ENCODE measurements at places on chromosomes 7 and 10.

GRCh38 chr10:84765656-84766055 lies 437.3 kb downstream of the CCSER2 start:
- no peak for DNase-seq

DNA sequence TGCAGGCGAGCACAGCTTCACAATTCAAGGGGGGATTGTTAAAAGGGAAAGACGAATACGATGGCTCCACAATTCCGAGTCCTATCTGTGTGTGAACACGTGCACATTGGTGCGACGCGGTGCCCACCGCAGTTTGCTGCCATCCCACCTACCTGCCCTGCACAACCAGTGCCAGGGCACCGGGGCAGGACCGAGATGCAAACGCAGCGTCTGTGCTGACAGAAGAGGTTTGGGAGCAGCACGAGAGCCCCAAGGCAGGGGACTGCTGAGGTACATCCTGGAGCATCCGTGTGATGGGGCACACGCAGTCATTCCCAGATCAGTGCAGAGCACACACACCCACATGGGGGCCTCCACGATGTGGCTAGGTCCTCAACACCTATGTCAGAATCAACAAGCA lies 221.3 kb downstream of the DNAJB6 start:
- DNase-seq, result no peak

GRCh38 chr7:136687693-136688322 lies 180.6 kb upstream of the CHRM2 start:
- no peak for DNase-seq

GRCh38 chr10:47013507-47014154 lies 102.4 kb downstream of the PTPN20 start:
- DNase-seq, result no peak

DNA sequence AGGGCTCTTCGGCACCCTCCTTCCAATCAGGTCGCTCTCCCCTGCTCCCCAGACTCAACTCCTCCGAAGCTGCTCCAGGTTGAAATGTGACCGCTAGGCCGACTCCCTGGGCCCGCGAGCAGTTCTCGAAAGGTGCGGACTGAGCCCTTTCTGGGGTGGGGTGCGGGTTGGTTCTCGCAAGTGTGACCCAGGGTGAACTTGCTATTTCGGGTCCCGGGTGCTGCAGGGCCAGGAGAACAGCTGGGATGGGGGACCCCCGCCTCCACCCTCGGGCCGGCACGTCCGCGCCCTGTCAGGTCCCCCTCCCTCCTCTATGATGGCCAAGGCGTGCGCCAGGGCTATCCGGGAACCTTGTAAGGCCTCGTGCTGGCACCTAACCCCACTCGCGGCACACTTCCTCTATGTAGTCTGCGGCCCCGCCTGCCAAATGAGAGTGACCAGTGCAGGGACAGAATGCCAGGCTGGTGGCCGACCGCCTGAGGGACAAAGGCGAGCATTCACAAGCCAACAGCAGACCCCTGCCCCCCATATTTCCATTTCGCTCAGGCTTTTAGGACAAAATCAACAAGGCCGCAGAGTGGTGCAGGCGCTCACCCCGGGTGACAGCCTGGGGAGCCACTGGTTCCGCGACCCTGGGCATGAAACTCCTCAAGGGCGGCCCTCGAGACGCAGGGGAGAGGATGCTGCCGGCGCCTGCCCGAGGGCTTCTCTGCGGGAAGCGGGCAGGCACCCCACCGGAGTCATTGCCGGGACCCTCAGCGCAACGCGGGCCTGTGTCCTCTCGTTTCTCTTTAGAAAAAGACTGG lies 13.7 kb upstream of the HOXA13 start:
- DNase-seq, result no peak

DNA sequence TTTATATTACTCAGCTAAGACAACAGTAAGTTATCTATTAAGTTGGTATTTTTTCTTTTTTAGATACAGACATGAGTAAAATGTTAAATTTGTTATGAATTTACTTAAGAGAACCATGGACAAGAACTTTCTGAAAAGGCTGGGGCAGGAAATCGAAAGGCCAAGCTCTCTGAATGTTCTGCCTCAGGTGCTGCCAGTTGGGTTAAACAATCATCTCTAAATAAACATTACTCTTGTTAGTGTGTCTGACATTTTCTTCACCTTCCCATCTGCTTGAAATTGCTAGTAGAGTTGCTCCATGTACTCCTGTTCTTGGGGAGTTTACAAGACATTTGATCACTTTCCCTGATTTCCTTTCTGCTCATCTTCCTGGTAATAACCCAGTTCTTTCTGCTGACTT lies 87.5 kb downstream of the ANKRD7 start:
- DNase-seq, result no peak

GRCh38 chr7:37538945-37539344 lies 90.3 kb upstream of the ELMO1 start:
- no peak for DNase-seq

DNA sequence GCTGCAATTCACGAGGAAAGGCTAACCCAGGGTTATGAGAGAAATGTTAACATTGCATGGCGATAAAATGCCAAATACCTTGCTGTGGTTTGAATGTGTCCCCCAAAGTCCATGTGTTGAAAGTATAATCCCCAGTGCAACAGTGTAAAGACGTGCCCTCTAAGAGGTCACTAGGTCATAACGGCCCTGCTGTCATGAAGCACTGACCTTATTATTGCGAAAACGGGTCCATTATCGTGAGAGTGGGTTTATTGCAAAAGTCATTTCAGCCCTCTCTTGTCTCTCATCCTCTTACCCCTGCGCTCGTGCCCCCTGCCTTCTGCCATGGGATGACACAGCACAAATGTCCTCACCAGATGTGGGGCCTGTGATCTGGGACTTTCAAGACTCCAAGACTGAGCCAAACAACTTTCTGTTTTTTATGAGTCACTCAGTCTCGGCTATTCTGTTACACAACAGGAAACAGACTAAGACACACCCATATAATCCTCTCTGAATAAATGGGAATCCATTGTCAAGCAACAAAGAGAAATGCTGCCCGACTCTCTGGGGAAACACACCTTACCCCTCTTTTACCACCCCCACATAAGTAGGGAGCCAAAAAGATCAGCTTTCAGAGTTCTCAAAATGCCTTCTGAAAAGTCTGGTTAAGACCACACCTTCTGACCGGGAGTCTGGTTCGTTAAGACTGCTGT lies 73.1 kb upstream of the UCN3 start:
- peak; percentile 84 for DNase-seq

- no peak for DNase-seq
Measured at GRCh38 chr7:124440081-124440480, 325.5 kb downstream of the GPR37 start.

GRCh38 chr7:141992156-141992555 lies 3.5 kb upstream of the MGAM start:
- no peak for DNase-seq

GRCh38 chr10:132479024-132479602 lies 58.5 kb upstream of the INPP5A start:
- no peak for DNase-seq

- DNase-seq, result no peak
Measured at GRCh38 chr10:73959484-73960243, 38.3 kb upstream of the VCL start.

- DNase-seq, result no peak
Measured at GRCh38 chr7:55019191-55019690, 424 bp downstream of the EGFR start.

GRCh38 chr10:15791816-15792524 lies 68.3 kb downstream of the MINDY3 start:
- DNase-seq, result no peak

GRCh38 chr7:91457208-91457607 lies 193.0 kb downstream of the FZD1 start:
- DNase-seq, result no peak

DNA sequence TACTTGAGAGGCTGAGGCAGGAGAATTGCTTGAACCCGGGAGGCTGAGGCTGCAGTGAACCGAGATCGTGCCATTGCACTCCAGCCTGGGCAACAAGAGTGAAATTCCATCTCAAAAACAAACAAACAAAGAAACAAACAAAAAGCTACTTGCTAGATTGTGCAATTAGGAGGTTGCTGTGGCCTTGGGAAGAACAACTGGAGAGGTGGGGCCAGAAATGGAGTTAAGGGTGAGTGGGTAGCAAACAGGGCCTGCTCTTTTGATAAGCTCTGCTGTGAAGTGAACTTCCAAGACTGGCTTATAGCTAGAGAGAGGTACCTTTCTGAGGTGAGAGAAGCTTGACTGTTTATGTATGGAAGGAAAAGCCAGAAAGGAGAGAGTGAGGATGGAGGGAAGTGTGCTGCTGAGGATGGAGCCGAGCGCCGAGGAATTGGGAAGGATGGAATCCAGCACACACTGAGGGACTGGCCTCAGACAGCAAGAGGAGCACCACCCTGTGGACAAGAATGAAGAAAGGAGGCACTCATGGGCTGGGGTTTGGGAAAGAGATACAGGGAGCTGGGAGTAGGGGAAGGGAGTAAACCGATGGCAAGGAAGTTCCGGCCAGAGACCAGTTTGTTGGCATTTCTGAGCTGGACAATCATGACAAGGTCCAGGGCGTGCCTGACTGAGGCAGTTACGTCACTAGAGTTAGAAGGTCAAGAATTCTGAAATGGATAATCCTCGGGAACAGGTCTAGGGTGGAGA lies 7.0 kb upstream of the RPEL1 start:
- no peak for DNase-seq

DNA sequence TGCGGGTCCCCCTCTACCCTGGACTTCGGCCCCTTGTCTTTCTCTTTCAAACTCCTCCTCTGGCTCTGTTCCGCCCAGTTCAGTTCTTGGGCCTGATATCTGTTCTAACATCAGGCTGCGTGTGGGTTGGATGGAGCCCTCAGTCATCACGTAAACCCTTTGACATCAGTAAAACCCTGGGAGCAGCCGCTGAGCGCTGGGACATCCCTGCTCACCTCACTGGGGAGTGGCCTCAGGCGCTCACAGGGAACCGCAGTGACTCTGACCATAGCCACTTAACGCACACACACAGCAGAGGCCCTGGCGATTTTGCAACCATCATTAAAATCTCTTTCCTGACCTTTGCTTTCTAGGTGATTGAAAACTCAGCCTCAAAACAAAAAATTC lies 113.3 kb downstream of the CYTH3 start:
- no peak for DNase-seq

GRCh38 chr10:2038036-2038435 lies 300.7 kb upstream of the ADARB2 start:
- no peak for DNase-seq

GRCh38 chr10:44297963-44298362 lies 86.9 kb downstream of the CXCL12 start:
- DNase-seq, result no peak

DNA sequence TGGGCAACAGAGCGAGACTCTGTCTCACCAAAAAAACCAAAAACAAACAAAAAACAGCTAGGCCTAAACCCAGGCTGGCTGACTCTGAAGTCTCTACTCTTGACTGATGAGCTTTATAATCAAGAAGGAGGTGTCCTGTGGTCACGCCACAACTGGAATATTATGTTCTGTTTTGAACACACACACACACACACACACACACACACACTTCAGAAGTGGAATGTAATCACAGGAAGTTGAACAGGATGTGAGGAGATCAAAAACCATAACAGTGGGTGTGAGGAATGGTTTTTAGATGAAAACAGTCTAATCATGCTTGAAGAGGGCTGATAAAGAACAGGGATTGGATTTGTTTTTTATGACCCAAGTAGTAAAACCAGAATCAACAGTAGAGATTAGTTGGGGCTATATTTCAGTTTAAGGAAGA lies 51.1 kb upstream of the IL6 start:
- DNase-seq, result peak; percentile 79

- peak; percentile 87 for DNase-seq
Measured at GRCh38 chr10:69392481-69393000, 24.2 kb downstream of the TACR2 start.

GRCh38 chr10:98374217-98374985 lies 40.6 kb downstream of the PYROXD2 start:
- DNase-seq, result no peak

DNA sequence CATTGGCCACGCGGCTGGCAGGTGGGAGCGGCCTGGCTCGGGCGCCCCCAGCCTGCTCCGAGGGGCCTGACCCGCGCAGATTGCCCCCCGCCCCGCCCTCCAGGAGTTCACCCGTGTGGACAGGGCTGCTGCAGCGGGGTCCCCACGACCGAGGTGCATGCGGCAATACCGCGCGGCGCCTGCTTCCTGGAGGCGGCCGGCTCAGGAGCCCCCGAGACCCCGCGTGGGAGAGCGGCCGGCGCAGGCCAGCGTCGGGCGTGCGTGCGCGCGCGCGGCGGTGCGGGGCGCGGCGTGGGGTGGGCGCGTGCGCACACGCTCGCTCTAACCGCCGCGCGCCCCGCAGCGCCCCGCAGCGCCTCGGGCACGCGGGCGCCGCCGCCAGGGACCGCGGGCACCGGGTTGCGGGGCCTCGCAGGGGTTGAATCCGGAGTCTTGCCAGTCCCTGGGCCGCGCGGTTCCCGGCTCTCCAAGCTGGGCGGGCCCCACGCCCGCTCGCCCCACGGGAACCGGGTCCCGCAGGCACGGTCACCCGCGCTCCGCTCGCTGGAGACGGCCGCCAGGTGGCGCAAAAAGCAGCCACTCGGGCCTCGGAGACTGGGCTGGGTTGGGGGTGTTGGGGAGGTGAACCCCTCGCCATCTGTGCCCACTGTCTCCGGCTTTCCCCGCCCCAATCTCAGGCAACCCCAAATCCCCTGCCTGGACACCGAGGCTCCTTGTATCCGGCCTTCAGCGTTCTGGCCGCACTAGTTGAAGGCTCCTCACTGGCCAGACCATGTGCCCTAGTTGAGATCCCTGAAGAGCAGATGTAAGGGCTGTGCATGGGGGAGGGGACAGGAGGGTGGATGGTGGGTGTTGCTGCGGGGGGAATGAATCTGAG lies 1.3 kb upstream of the ACHE start:
- DNase-seq, result peak; percentile 67

GRCh38 chr7:138880881-138881578 lies 83.0 kb upstream of the ATP6V0A4 start:
- no peak for DNase-seq

- no peak for DNase-seq
Measured at GRCh38 chr10:115860182-115861107, 412.6 kb downstream of the GFRA1 start.

DNA sequence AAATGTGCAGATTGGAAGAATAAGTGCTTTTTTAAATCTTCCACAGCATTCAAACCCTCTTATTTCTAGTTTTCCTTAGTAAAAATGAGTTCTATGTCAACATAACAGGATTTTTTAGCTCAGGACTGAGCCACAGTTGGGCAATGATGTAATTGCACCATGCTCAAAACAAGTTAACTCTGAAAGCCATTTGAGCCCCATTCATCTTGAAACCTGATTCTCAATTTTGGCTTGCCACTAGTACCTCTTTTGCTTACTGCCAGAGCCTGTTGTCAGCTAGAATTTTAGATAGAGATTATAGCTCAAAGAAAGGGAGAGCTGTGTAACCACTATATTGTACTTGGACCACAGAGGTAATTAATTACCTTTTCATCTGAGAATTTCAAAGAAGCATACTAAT lies 1028.5 kb upstream of the PHF14 start:
- DNase-seq, result no peak

DNA sequence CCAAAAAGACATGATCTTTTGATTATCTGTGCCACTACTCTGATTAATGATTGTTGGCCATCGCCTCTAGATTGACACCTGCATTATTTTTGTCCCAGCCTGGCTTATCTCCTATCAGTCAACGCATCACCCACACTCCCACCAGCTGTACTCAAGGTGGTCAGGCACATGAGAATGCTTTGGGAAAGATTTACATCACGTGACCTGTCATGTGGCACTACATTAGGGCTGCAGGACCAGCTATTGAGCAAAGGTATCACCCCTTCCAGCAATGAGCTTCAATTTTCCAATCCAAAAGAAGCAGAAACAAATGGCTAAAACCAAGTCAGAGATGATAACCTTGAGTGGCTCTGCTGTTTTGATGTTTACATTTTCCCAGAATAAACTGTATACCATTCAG lies 204.3 kb downstream of the PLXNA4 start:
- DNase-seq, result no peak
